ENCODE measurements at places on chromosomes 12 and 14.

GRCh38 chr12:120215357-120215735, 14.4 kb upstream of the RPLP0 start:
- no peak for DNase-seq

GRCh38 chr14:103624860-103625259, 4.2 kb upstream of the KLC1 start:
- DNase-seq, result no peak

GRCh38 chr12:48818831-48819590, 715 bp downstream of the CACNB3 start:
- DNase-seq, result no peak

DNA sequence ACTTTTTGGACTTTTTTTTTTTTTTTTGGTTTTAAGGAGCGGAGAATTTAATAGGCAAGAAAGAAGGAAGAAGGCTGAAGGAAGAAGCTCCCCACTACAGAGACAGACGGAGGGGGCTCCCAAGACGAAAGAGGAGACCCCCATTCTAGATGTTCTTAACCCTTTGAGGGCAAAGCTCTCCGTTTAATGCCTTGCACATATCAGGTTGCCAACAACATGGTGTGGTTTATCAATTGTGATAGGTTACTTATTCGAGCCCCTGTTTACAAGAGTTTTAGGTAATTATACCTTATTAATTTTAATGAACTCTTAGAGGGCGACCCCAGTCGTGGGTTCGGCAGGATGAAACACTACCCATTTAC, 1.2 kb upstream of the FBXO33 start:
- no peak for DNase-seq

DNA sequence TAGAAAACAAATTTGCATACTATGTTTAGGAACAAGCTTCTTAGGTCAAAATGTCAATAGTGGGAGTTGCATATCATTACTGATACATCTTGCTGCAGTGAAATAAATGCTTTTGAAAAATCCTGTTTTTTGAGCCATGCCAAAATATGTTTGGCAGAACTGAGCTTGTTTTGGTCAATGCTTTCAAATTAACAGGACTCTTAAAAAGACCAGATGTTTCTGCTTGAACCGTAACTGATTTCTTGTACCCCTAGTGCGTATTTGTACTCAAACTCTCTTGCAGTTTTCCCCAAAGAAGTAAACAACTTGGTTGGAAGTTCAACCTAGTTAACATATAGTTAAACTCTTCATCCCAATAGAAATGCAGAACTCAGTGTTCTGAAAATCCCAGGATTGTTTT, 3.4 kb downstream of the TRHDE start:
- no peak for DNase-seq

DNA sequence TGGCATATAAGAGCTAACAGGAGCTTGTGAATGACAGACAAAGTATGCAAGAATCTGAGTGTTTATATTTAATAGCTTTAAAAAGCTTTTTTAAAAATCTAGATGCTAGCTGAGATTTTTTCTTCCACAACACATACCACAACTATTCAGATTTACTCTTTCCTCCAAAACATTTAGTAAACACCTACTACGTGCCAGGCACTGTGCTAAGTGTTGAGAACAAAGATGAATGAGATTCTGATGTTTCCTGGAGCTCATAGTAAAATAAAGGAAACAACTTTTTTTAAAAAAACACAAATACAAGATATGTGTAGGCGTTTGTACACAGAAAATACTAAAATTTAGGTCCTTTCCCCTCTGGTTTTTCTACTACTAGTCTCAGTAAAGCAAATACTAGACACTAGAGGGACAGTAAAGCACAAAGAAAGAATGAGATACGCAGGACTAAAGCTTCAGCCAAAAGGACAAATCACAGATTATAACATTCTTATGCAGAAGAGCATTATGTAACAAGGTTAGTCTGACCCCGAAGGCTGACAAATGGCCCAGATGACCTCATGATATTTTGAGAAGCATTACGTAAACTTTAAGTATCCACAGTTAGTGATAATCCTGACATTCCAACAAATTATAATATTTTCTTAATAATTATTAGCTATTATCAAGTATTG, 78.6 kb upstream of the PAWR start:
- DNase-seq, result no peak

Measured in cortex of kidney (tissue), 1 donor.